ENCODE measurements at places on chromosomes 12 and 14.
A peak's percentile ranks its signal among the peaks of the same experiment; 100 is the strongest.

GRCh38 chr12:75979181-75979580 is 52.4 kb downstream of the PHLDA1 start:
- DNase-seq: no peak

GRCh38 chr12:123760267-123760938 is 1.7 kb upstream of the DNAH10 start:
- DNase-seq: no peak

GRCh38 chr12:67531051-67531450 is 117.5 kb upstream of the DYRK2 start:
- DNase-seq: no peak

- no peak for DNase-seq
These were observed at the start of gene BEST3 for GRCh38 chr12:69698769-69699540. BEST3 (minus strand) TSS chr12:69699303; CDS start chr12:69697798, 1,505 bp downstream.

DNA sequence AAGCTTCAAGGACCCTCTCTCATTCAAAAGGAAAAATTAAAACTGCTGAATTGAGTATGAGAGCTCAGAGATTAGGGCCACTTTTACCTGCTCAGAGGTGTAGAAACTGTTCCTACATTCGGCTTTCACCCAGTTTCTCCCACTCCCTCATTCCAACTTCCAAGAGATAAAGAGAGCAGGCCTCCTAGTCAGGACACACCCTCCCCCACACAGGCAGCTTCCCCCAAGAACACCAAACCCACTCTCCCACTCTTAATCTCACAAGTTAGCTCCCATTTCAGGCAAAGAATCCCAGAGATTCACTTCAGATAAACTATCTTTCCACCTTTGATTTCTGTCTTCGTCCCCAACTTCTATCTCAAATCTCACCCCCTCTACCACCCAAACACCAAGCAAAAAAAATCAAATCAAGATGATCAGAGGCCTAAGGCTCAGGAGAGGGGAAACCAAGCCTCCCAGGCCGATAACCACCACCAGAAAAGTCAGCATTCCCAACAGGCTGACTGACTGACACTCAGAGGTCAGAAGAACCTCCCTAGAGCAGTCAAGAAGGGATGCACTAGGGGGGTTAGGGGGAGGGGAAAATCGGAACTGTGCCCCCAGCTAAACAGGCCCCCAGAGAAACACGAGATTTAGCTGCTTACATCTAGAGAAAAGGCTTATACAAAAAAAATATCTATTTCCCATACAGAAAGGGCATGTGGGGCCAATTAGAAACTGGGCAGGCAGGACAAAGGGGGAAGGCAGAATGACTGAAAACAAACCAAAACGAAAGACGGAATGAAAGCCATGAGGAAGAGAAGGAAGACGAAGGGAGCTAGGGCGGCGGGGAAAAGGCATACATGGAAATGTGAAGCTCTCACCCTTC is 13.2 kb upstream of the CDH24 start:
- peak; percentile 22 for DNase-seq

GRCh38 chr14:73753887-73754795 is 40.0 kb upstream of the PNMA1 start:
- DNase-seq: peak; percentile 73

GRCh38 chr14:73393375-73393774 is 65.0 kb downstream of the NUMB start:
- DNase-seq: no peak

GRCh38 chr14:34363733-34364134 is 98.3 kb downstream of the SPTSSA start:
- DNase-seq: no peak

DNA sequence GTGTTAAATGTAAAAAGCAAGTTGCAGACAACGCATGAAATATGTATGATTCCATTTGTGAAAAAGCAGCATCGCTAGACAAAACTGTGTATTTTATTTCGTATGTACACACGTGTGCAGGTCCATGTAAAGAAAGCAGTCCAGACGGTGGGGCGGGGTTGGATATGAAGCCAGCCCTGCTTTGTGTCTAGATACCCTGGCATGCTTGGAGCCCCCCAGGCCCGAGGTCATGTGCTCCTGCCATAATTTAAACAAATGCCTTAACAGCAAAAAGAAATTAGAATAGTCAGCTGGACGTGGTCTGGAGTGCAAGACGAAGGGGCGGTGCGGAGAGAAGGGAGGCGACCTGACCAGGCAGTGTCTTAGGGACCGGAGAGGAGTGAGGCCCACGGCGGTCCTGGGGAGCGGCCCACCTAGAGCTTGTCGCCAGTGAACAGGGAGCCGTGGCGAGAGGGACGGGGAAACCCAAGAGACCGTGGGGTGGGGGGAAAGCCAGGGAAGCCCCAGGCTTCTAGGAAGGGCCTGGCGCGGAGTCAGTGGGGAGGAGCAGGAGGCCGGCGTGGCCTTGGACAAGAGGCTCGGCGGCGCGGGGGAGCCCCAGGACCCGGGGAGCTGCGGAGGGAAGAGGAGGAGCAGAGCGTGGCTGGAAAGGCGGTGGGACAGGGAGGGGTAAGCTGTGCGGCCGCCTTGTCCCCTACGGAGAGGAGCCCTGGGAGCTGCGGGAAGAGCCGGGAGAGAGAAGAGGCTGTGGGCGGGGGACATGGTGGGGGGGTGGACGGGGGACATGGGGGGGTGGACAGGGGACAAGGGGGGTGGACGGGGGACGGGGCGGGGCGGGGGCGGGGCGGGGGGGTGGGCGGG is 118.5 kb upstream of the C14orf180 start:
- peak; percentile 20 for DNase-seq

GRCh38 chr12:131990066-131990979 is 40.6 kb downstream of the EP400 start:
- no peak for DNase-seq

DNA sequence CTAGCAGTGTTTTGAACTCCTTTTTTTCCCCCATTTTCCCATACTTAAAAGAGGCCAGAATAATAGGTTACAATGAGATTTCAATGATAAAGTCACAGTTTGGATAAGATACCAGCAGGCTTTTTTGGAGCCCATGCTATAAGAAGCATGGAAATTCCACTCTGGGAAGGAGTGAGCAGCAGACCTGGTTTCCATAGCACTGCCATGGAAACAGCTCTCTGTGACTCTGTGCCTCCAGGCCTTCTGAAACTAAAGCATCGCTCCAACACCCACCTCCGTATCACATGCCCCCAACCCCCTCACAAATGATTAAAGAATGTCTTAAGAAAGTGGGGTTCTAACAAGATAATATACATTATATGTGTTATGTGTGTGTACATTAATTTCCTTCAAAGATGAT is 165.0 kb downstream of the GRIN2B start:
- DNase-seq: no peak

- peak; percentile 37 for DNase-seq
These were observed 289.2 kb downstream of the ADGRD1 start for GRCh38 chr12:131242741-131243496.

DNA sequence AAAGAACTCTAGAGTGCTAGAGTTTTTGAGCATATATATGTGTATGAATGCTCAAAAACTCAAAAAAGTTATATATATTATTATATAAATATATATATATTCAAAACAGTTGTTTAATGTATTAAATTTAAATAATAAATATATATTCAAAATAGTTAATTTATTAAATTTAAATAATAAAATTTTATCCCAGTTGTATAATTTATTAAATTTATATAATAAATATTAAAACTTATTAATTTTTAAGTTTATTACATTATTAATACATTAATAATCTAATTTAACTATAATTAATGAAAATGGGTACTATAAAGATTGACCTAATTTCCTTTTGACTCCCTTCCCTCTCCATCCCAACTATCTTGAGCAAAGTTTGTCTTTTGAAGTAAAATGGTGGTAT is 97.8 kb downstream of the RERG start:
- DNase-seq: no peak

GRCh38 chr12:3019005-3019680 is 58.0 kb upstream of the TSPAN9 start:
- DNase-seq: no peak

DNA sequence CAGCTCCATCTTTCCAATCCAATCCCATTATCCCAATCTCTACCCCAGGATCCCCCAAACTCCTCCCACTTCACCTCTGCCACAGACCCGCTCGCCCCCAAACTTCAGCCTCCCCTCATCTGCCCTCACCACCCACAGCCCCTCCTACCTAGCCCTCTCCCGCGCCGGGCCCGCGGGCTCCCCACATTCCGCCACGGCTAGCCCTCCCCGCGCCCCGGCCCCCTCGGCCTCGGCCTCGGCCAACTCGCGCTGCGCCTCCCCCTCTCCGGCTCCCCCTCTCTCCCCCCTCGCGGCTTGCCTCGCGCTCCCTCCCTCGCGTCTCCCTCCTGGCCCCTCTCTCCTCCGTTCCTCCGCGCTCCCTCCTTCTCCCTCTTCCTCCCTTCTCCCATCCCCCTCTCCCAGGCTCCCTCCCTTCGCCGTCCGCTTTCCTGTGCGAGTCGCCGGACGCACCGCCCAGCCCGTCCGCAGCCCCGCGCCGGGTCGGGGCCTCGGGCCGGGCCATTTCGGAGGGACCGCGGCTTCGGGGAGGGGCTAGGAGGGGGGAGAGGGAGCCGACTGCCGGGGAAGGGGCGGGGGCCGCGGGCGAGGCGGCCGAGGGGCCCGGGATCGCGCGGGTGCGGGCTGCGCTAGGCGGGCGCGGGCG is at the start of gene ATN1:
Gene ATN1, plus strand, starts transcription at position 581 of the 643 bp plus-strand sequence. CDS start 6,043 bp downstream, outside the sequence.
- DNase-seq: peak; percentile 68

GRCh38 chr12:116343331-116343884 is 65.9 kb upstream of the MED13L start:
- no peak for DNase-seq

DNA sequence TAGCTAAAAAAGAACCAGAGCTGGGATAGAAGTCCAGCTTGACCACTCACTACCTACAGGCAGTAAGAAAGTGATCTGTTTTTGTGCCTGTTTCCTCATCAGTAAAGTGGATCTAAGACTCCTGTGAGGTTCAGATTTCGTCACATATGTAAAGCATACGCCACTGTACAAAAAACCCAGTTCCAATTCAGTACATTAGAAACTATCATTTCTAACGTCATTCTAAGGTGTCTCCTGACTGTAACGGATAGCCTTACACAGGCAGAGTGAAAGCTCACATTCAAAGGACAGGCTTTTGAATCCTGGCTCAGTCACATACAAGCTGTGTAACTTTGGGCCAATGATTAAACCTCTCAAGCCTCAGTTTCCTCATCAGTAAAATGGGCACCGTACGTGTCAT is 3.5 kb downstream of the SLC15A4 start:
- DNase-seq: no peak

GRCh38 chr14:74979442-74980397 is 23.0 kb upstream of the EIF2B2 start:
- DNase-seq: no peak

DNA sequence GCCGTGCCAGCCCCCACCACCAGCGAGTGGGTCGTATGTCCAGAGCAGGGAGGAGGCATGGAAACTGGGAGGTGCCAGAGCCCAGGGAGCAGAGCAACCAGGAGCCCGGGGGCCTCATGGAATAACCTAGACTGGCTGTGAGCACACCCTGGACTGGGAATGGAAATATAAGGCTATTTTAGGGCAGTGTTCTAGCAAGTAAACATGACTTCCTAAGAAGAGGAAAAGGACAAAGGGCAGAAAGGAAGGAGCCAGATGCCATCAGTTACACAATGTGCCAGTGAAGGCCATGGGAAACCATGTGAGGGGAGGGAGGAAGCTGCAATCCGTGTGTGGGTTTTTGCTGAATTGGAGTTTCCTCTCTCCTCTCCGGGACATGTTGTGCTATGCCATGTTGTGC is 18.7 kb upstream of the CPM start:
- no peak for DNase-seq

DNA sequence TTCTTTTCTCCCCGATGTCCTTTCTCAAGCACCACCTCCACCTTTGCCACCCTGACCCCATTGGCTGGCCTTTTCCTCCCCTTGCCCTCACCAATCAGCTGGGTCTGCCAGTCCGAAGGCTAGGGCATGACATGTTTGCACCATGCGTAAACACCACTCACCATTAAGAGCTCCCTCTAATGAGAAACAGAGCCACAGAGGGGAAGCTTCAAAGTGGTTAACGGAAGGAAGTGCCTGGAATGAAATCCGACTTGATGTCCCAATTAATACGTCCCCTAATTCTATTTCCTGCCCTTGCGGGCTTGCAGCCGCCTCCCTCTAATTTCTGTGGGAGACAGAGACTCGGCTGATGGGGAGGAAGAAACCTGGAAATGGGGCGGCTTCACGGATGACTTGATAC is 318.5 kb upstream of the TBX3 start:
- DNase-seq: no peak

DNA sequence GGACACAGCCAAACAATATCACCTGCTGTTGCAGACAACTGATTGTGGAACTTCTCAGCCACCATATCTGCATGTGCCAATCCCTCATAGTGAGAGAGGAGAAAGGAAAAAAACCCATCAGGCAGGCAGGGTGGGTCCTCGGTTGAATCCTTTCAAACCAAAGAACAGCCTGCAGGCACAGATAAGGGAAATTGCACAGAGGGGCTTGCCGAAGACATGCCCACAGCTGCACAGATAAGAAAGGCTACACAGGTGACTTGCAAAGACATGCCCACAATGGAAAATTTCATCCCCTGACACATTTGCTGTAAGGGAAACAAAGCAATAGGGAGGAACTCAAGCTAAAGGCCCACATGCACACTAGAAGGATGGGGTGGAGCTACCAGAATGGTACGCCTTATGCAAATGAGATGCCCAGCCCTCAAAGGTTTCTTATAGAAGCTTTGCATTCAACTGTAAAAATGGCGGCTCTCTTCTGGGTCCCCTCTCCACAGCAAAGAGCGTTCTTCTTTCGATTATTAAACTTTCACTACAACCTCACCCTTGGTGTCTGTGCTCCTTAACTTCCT is 170.0 kb upstream of the TMPO start:
- no peak for DNase-seq

DNA sequence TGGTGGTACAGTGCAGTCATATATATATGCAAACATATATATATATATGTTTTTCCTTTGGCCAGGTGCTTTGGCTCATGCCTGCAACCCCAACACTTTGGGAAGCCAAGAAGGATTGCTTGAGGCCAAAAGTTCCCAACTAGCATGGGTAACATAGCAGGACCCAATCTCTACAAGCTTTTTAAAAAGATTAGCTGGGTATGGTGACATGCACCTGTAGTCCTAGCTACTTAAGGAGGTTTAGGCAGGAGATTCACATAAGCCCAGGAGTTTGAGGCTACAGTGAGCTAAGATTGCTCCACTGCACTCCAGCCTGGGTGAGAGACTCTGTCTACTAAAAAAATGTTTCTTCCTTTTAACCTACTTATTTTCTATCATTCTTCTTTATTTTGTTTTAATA is 10.2 kb downstream of the PZP start:
- DNase-seq: no peak

DNA sequence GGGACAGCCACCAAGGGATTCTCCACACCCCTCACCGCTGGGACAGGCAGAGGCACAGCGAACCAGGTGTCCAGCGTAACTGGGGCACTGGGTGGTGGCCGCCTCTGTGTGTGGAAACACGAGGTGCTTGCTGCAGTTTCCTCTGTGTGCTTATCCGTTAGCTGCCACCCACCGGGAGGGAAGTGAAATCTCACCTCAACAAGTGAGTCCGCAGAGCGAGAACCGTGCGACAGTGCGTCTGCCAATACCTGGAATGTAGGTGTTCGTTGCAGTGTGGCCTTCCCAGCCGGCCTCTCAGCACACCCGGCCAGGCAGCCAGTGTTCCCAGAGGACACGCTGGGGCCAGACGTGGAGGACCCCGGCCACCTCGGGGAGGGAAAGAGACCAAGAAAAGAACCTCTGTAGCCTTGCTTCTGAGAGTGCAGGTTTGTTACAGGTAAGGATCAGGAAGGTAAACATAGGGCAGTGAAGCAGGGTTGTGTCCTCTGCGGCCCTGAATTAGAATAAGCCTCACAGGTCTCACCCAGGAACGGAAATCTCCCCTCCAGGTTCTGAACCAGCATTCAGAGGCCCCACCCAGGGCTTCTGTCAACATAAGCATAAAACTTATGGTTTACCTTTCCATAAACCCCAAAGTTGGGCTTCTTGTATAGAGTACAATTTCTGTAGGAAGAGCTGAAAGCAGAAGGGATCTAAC is 1.5 kb downstream of the BCL2L14 start:
- DNase-seq: peak; percentile 46
